ENCODE measurements at places on chromosomes 11 and 22. TPM values are rescaled to one million over a fixed set of nuclear protein-coding genes. Genes with fewer than 3 reads are reported as not detected.

Gene LRRC4C
- not detected for total RNA-seq

GRCh38 chr11:115527534-115528125 lies 23.4 kb upstream of the CADM1 start:
- no peak for DNase-seq

GRCh38 chr11:2569321-2569721 lies 124.5 kb downstream of the KCNQ1 start:
- DNase-seq, result no peak

Gene TIGD3
- total RNA-seq, result 0.73 TPM

DNA sequence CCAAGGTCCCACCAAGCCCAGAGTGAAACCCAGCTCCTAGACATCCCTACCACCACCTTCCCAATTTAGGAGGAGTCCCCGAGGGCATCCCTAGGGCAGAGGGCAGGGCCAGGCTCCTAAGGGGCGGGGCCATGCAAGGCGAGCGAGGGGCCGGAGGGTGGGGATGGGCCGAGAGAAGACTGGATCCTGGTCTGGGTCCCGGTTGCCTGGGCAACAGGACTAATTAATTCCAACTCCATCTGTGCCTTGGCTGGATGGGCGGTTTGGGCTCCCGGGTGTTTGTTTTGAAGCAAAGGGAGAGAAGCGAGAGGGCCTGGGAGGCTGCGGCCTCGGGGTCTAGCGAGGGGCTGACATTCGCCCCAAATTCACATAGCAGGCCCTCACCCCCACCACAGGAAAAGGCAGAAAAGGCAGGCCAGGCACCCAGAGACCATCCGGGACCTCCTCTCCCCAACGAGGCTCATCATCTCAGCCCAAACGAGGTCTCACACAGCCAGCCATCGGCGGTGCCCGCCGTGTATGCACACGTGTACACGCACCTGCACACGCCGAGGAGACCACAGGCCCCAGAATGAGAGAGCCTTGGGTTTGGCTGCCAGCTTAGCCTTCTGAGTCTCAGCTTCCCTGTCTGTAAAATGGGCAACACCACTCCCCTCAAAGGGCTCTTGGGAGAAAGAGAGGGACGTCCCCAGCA lies 23.9 kb downstream of the ELFN2 start:
- DNase-seq, result no peak
